DMS53 (cell line): ENCODE measurements at places on chromosomes 11 and 22.

GRCh38 chr22:27090611-27091011 is 433.2 kb downstream of the MIAT start:
- no peak for DNase-seq

DNA sequence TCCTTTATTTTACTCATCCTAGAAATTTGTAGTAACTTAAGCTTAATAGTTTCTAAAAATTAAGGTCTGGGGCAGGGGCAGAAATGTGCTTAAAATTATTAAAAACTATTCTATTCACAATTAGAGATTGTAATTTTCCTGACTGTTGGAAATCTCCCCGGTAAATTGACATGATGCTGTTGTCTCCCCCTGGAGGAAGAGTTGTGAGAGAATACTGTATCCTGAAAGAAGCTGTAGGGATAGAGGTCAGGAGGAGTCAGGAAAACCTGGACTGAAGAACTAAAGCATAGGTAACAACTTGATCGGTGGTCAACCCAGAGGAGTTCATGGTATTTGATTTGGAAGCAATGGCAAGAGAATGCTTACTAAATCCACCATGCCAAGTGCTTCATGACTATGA is 16.2 kb upstream of the ESAM start:
- peak; percentile 37 for DNase-seq

- DNase-seq, result peak; percentile 90
Measured at GRCh38 chr11:74255741-74256375, 55.6 kb downstream of the P4HA3 start.

GRCh38 chr11:132314911-132315455 is 944.6 kb downstream of the NTM start:
- no peak for DNase-seq

DNA sequence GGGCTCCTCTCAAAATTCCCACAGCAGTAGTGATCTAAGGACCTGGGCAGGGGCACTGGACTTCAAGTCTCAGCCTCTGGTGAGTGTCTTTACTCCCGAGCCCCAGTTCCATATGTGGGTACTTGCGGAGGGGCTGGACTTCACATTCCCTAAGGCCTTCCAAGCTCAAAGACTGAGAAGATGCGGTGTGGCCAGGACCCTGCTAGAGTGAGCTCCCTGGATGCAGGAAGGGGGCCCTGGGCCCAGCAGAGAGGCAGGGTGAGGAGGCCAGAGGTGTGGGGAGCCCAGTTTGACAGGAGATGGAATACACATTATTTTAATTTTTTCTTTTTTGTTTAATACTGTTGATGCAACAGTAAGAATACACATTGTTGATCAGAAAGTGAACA is 83.7 kb downstream of the IGLL1 start:
- DNase-seq, result no peak

DNA sequence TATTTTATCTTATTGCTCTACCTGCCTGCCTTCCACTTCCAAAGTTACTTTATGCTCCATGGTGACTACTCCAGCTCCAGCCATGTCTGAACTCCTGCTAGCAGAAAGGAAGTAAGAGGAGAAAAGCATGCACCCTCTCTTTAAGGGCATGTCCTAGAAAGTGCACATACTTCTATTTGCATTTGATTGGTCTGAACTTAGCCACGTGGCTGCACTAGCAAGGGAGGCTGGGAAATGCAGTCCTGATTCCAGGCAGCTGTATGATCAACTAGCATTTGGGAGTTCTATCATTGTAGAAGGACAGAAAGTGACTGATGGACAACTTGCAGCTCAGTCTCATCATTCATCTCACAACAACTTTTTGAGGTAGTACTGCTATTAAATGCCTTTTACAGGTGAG is 515.7 kb downstream of the BUD13 start:
- peak; percentile 31 for DNase-seq

DNA sequence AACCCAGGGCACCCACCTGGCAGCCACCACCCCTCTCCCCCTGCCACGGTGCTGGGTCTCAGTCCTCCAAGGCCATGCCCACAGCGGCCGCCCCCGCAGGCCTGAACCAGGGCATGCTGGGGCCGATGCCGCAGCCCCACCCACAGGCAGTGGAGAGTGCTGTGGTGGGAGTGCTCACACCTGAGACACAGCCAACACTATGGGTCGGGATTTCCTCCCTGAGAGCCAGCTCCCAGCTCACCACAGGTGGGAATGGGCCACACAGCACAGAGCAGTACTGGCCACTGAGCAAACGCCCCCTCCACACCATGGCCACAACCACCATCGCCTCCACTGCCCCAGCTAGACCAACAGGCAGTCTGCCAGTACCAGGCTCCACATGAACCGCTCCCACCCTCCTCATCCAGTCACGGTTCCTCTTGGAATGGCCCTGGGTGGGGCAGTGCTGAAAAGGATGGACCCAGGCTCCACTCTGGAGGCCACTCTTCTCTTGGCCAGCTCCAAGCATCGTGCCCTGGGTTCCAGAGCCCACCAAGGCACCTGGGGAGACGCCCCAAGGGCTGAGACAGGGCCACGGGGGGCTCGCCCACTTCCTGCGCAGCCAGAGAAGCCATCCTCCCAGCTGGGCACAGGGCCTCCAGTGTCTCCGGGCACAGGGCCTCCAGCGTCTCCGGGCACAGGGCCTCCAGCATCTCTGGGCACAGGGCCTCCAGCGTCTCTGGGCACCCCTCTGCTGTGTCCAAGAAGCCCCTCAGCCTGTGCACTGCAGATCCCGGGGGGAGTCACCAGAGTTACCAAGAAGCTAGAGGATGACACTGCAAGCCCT is 14.2 kb downstream of the MOB2 start:
- DNase-seq, result no peak

GRCh38 chr11:27646051-27646818 is 54.0 kb downstream of the BDNF start:
- no peak for DNase-seq

GRCh38 chr22:22892096-22893052 is 4.8 kb downstream of the IGLL5 start:
- no peak for DNase-seq

- peak; percentile 78 for DNase-seq
Measured at GRCh38 chr11:67267188-67268080, 1.2 kb downstream of the GRK2 start.

DNA sequence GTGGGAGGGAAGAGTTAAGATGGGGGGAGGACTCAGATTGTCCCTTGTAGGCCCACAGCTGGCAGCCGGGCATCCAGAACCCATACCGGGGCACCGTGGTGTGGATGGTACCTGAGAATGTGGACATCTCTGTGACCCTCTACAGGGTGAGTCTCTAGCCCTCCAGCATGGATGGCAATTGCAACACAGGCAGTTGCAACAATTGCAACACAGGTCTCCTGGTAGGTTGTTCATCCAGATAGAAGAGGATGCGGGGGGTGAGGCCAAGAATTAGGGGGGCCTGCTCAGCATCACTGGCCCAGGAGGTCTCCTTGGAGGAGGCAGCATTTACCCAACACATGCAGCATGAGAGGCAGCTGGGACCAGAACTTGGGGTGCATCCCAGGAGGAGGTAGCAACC is 3.4 kb downstream of the EHBP1L1 start:
- DNase-seq, result no peak

DNA sequence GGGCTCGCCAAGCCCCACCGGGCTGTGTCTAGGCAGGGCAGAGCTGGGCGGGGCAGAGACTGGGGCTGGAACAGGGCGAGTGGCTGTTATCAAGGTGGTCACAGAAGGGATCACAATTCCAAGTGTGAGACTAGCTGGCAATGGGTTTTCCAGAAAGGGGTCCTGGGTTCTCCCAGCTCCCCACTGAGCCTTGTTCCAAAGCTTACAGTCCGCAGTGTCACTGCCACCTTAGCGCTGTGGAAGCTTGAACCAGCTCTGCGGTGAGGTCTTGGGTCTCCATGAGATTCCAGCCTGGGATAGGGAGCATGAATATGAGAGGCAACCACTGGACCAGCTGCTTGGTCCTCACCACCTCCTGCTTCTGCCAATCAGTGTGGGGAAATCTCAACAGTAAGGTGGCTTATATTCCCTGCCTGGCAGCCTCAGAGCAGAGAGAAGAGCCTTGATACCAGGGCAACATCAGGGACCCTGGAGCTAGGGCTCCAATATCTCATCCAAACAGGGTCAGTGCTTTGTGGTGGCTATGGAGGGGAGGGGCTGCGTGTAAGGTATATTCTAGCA is 831 bp downstream of the CD44 start:
- DNase-seq, result no peak

DNA sequence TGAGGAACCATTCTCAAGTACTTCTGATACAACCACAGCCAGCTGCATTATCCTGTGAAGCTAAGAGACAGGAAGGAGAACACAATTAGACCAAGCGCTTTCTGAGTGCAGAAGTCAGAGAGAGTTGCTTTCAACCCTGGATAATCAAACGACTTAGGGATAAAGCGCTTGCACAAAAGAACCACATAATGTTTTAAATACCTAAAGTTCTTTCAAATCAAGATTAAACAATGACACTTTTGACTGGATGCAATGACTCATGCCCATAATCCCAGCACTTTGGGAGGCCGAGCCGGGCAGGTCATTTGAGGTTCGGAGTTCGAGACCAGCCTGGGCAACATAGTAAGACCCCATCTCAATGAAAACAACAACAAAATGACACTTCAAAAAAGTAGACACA is 145.1 kb downstream of the SWAP70 start:
- no peak for DNase-seq

- DNase-seq, result no peak
Measured at GRCh38 chr11:114524122-114524521, 35.6 kb downstream of the NXPE1 start.

GRCh38 chr11:28412029-28412428 is 303.8 kb downstream of the METTL15 start:
- no peak for DNase-seq

DNA sequence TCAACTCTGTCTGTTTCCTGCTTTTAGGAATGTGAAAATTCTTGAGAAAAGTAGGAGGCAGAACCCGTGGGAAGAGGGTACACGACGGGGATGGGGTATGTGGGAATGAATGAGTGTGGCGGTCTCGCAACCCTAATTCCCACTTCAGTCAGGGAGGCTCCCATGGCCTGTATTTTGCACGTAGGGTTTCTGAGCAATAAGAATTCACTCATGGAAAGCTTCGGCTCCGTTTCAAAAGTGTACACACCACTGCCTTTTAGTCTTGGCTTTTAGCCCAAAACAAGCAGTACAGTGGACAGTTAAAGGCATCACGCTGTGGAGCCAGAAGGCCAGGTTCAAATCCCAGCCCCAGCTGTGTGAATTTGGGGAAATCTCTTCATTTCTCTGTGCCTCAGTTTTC is 116.7 kb downstream of the MN1 start:
- no peak for DNase-seq

- no peak for DNase-seq
Measured at GRCh38 chr11:36779791-36780190, 181.8 kb upstream of the RAG2 start.

GRCh38 chr22:27122574-27122973 is 465.2 kb downstream of the MIAT start:
- no peak for DNase-seq

DNA sequence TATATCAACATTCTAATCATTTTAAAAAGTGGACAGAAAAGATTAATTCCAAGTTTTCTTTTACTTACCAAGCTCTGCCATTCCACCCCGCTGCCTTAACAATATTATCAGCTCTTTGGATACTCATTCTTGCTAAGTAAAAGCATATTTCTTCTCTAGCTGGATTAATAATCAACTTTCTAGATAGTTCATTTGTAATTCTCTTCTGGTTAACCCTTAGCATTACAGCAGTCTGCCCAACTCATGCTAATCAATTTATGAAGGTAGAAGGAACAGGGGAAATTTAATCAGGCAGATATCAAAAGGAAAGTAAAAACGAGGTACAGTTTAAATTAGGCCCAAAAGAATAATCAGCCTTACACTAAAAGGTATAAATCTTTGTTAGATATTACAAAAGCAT is 41.0 kb upstream of the SOX6 start:
- DNase-seq, result no peak

GRCh38 chr11:115208808-115209259 is 295.4 kb downstream of the CADM1 start:
- DNase-seq, result peak; percentile 92

- DNase-seq, result no peak
Measured at GRCh38 chr11:108997826-108998225, 333.0 kb downstream of the DDX10 start.

- DNase-seq, result no peak
Measured at GRCh38 chr22:43412808-43413795, 1.3 kb downstream of the MPPED1 start.

DNA sequence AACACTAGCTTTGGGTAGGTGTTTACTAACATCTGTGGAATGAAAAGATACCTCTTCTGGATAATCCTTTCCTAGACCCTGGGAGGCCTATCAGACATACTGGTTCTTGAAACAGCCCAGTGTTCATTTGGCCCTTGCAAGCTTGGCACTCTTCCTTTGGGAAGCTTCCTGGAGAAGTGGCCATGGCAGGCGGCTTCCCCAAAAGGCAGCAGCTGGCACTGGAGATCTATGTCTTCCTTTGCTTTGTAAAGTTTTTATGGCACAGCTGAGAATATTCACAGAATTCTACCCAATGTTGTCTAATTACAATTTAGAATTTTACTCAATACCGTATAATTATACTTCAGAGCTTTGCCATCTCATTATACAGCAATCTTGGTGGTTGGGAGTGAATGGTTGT is 199.2 kb upstream of the C11orf87 start:
- no peak for DNase-seq

- peak; percentile 28 for DNase-seq
Measured at GRCh38 chr11:120073196-120073595, 64.7 kb downstream of the TRIM29 start.

DNA sequence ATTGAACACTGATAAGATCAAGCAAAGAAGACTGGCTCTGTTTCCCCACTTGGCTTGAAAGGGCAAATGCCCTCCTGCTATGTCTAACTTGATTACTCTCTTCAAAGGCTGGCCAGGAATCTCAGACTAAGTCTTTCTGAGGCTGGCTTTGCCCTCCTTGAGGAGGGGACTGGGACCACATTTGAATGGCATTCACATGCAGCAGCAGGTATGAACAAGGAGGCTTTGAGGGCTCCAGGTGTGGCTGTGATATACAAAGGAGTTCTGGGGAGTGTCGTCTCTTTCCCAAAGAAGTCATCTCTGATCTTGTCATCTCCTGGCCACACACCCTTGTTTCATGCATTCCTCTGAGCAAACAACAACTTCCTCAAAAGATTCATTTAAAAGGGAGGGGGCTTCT is 130.8 kb downstream of the ARL14EP start:
- no peak for DNase-seq

DNA sequence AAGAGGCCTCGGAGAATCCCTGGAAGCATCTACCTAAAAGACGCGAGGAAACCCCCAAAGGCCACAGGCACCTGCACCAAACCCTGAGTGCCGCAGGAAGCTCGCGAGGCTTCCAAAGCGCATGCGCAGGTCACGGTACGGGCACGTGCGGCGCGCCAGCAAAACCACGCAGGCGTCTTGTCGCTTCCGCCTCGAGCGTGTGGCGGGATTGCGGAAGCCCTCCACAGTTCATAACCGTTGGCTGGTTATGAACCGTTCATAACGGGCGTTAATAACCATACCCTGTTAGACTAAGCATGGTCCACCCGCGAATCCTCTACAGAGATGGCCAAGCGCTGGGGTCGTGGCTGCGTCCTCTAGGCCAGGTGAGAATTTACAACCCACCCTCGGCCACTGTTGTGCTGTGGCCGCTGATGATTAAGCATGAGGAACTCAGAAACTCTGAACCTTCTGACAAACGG is 46.4 kb downstream of the MORC2 start:
- DNase-seq, result peak; percentile 86
